ENCODE measurements at places on chromosomes 16 and 17. TPM values are rescaled to one million over a fixed set of nuclear protein-coding genes. Genes with fewer than 3 reads are reported as not detected.

DNA sequence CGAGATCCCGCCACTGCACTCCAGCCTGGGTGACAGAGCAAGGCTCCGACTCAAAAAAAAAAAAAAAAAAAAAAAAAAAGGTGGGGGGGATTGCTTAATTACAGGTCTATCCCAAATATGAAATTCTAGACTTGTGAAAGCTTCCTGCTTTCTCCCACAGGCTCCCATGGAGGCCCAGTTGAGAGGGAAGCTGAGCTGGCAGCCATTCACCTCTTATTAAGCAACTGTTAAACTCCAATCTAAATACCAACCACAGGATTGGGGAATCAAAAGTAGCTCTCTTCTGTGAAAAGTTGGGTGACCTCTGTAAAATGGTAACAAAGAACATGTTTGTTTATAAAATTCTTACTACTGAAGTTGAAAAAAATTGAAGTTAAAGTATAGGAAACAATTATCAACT, 45.8 kb upstream of the STAC2 start:
- DNase-seq, result no peak

DNA sequence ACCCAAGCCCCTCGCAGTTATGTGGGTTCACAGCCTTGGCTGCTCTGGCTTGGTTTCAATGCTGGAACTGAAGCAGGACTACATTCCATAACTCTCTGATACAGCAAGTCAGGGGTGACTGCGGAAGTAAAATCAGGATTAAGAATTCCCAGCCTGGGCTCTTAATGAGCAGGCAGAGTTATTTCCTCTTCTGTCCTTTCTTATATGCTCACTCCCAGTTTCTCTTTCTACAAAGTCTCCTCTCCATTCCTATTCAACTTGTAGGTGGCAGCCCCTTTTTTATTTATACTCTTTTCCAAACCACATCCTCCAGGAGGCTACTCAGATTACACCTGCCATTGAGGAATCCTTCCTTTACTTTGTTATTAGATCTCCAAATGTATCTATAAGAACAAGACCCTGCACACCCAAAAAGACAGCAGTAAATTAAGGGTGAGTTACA, 40.3 kb downstream of the HOXB1 start:
- peak; percentile 21 for DNase-seq

- peak; percentile 27 for DNase-seq
Observed at GRCh38 chr16:4894276-4895150, 42.4 kb downstream of the PPL start.

The GPRC5B gene
- total RNA-seq, result 52.9 TPM

The TBX2 gene
- total RNA-seq, result 7.7 TPM

The IRF8 gene
- total RNA-seq, result not detected

DNA sequence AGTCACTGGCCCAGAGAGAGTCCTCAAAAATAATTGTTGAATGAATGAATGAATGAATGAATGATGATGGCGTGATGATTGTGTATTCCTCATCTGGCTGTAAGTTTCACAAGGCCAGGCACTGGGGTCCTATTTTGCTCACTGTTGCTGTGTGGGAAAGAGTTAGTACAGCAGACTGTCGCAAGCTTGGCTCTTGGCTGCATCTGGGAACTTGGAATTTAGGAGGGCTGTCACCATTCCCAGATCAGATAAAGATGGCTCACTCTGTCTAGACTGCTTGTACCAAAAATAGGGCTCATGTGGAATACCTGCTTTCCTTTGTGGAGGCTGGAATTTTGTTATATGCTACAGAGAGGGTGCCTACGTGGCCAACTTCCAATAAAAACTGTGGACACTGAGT, 530.6 kb downstream of the WWOX start:
- DNase-seq, result peak; percentile 44

The HBM gene
- not detected for total RNA-seq

DNA sequence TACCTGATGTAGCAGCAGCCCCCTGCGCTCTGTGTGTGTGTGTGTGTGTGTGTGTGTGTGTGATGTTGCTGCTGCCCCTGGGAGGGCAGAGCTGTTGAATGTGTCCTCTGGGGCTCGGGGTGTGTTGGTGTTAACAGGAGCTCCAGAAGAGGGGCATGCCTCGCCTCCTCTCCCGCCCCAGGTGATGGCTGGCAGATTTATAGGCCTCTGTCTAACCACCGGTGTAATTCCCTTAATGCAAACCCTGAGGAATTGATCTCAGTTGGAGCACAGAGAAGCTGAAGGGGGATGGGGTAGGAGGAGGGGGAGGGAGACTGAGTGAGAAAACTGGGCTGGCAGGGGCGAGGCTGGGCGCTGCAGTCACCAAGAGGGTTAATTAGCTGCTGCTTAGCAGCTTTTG, 10.0 kb downstream of the CACNA1G start:
- no peak for DNase-seq

GRCh38 chr17:26818736-26819135, 475.2 kb upstream of the WSB1 start:
- DNase-seq, result no peak
